ENCODE measurements at places on chromosomes 5 and 9.

GRCh38 chr9:108133680-108134079 lies 644.1 kb upstream of the KLF4 start:
- DNase-seq: no peak

DNA sequence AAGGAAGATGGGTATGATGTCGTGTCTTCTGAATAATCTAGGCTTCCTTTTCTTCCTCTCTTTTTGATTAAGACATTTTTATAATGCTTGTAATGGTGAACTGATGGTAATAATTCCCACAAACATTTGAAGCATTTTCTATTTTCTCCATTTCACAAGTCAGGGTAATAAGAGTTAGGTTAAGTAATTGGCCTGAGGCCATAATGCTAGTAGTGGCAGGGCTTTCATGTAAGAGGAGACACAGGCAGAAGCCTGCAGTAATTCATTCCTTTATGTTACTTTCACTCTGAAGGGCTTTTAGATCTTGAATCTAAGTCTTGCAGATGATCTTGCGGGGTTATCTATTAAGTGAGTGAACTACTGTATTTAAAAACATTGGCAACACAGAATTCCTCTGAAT lies 374.9 kb downstream of the MAT2B start:
- DNase-seq: peak; percentile 80

DNA sequence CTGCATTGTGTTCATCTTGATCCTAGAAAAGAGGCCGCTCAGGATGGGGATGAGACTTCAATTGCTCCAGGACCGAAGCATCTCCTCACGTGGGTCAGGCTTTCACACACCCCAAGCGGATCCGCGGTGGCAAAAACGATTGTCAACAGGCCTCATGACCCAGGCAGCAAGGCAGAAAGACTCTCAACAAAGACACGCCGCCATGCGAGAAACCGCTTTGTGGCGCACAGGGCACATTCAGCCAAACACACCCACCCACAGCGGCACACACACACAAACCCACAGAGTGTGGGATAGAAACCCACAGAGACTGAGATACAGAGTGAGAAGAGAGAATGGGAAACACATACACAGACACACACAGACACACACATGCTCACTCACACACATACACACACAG lies 483.4 kb downstream of the SPATA31A7 start:
- DNase-seq: no peak

DNA sequence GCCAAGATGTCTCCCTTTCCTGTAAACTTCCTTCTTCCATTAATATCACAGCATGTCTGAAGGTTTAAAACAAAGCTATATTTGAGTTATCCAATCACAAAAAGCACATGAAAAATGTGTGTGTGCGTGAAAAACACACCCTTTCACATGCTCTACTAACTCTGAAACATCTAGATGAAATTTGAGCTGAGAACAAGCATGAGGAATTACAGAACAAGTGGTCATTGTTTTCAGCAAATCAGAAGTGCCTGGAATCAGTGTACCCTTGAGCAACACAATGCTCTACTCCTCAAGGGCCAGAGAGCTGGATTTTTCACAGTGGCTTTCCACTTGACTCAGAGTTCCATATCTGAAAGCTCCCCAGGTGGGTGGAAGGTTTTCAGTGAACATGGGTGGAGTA lies 255.9 kb downstream of the PSAT1 start:
- DNase-seq: peak; percentile 26

DNA sequence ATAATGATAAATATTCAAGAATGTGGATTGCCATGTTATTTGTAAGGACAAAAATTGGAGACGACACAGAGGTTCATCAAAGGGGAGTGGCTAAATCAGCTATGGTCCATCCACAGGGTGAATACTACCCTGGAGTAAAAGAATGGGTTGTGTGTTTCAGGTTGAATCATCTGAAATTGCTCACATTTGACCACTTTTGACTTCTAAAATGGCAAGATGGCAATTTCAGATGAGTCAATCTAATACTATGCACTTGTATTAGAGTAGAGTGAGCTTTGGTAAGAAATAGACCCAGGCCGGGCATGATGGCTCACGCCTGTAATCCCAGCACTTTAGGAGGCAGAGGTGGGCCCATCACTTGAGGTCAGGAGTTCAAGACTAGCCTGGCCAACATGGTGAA lies 131.8 kb downstream of the GAPVD1 start:
- DNase-seq: peak; percentile 77

- DNase-seq: no peak
These were observed 27.3 kb downstream of the NLN start for GRCh38 chr5:65749221-65749844.

GRCh38 chr9:8494571-8494970 lies 695.0 kb upstream of the DMAC1 start:
- no peak for DNase-seq

GRCh38 chr5:54671681-54672080 lies 154.1 kb downstream of the SNX18 start:
- DNase-seq: no peak

Data from fibroblast of lung (primary cell).